ENCODE measurements at places on chromosomes 3 and 15.

DNA sequence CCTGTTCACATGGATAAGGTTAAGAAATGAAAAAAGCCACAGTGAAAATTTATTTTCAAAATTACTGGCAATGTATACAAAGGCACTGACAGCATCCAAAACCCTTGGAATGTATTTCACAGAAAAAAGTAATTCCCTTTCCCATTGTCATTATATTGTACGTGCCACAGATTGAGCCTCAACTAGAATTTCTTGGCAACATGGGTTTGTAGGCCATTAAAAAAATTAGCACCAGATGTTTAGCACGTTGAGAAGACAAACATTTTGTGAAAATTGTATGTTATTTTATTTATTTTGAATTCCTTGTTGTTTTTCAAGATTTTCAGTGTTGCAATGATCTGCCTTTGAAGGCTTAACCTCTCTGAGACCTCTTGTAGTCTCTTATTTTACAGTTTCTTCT is 76.3 kb upstream of the EPHB3 start:
- DNase-seq, result no peak

DNA sequence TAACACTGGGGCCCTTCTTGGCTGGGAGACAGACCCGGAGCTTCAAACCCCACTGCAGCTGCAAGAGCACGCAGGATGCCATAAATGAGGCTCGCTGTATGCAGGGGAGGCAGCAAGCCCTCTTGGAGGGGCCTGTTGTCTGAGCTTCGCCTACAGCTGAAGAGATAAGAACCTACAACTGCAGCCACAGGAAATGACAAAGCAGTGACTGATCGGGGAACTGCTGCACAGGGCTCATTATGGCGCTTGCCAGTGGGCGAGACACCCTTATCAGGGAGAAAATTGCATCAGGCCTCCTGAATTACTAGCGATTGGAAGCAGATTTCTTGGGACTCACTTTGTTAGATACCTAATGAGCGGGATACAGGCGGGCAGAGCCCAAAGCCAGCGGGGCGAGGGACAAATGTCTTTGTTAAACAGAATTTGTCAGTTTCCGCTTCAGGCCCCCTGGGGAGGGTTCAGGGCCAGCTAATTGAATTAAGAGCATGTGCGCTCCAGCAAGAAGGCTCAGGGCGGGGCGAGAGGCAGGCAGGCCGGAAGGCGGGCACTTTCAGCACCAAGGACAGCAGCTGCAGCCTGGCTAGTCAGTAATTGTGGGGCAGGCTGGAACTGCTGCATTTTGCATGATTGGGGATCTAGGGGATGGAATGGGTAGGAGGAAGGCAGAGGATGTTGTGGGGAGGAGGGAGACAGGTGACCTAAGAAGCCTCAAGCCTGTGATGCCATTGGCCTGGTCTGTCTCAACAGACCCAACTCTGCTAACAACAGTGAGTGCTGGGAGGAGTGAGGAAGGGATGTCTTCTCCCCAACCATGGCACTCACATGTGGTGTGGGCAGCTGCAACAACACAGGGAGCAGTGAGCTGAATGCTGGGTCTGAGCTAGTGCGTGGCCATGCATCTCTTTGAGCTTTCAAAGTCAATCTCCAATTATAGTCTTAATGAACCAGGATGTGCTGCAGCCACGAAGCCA is 55.3 kb downstream of the CCDC33 start:
- peak; percentile 95 for DNase-seq

GRCh38 chr3:162973428-162973917 is 1476.9 kb downstream of the OTOL1 start:
- no peak for DNase-seq

DNA sequence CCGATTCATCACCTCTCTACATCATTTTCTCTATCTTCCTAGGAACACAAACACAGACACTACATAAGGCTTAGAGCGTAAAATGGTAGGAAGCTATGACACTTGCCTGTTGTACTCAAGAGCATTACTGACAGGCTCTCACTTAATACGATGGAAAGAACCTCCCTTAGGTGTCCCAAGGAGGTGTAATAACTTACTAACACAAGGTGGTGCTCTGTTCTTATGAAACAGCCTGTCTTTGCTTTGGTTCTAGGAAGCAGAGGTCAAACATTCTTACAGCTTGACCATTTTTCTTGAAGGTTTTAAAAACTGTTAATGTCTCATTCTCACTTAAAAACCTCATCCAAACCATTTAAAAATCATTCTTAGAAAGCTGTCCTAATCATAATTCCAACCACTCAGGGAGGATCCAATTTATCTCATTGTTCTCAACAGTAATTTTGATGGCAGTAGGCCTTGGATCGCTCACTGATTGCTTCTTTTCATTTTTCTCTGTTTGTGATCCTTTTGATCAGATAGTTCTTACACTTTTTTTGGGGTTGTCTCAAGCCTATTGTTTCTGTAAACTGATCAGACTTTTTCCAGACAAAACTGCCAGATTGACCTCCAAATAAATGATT is 317.8 kb upstream of the AGTR1 start:
- peak; percentile 25 for DNase-seq

- DNase-seq, result no peak
Observed at GRCh38 chr3:171558188-171558696, 98.0 kb upstream of the TNIK start.

DNA sequence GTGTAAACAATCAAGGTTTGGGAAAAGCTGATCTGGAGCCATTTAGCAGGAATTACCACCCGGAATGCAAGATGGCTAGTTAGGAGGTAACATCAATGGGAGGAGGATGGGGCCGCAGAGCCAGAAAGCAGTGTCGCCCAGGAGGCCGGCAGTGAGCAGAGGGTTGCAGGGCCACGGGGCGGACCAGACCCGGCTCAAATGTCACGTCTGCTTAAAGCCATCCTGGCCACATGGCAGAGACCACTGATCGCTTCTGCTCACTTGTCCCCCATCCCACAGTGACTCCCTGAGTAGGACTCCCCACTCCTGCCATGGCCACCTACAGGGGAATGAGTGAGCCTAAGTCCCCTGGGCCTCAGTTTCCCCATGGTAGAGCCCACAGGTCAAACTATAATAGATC is 18.2 kb downstream of the MGLL start:
- DNase-seq, result no peak

DNA sequence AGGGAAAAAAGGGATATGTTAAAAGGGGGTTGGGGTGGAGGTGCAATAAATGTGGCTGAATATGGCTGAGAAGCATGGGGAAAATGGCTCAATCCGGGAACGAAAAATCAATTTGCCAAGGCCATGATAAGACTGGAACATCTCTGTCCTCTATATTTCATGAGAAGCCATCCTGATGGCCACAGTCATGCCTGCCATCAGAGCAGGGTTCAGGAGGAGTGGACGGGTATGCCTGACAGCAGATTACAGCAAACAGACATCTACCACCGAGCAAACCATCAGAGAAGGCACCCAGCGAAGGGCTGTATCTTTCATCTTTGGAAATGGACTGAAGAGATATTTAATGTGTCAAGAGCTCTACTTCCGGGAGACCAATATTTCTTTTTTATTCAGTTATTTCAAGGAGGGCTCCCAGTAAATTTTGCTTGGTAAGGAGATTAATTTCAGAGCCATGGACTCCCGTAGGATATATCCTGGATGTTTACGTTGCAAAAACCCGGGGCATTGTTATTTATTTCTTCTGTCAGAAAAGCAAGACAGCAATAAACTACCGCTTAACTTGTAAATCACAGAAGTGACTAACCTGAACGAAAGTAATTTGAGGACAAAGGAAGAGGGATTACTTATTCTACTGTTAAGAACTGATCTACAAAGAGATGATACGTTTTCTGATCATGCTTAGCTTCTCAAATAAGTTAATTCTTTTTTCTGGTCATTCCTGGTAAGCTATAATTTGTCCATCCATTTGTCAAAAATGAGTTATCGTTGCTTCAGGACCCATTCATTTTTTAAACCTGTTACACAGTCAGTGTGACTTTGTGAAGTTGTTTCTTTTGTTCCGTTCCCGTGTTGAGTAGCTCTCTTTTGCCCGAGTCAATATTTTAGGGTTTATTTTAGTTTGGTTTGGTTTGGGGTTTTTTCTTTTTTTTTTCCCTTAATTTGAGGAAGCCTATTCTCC is 80.6 kb upstream of the CHD2 start:
- DNase-seq, result peak; percentile 83

All from brain (organoid and tissue), 16 donors.